ENCODE measurements at places on chromosomes 4 and X.

GRCh38 chr4:77826275-77826674 lies 7.1 kb upstream of the CNOT6L start:
- DNase-seq, result no peak

GRCh38 chr4:109676886-109677285 lies 26.4 kb downstream of the CASP6 start:
- no peak for DNase-seq

- DNase-seq, result no peak
Observed at GRCh38 chr4:2083826-2084160, 24.7 kb downstream of the NAT8L start.

- DNase-seq, result peak; percentile 36
Observed at GRCh38 chr4:81466841-81467671, 4.7 kb downstream of the RASGEF1B start.

DNA sequence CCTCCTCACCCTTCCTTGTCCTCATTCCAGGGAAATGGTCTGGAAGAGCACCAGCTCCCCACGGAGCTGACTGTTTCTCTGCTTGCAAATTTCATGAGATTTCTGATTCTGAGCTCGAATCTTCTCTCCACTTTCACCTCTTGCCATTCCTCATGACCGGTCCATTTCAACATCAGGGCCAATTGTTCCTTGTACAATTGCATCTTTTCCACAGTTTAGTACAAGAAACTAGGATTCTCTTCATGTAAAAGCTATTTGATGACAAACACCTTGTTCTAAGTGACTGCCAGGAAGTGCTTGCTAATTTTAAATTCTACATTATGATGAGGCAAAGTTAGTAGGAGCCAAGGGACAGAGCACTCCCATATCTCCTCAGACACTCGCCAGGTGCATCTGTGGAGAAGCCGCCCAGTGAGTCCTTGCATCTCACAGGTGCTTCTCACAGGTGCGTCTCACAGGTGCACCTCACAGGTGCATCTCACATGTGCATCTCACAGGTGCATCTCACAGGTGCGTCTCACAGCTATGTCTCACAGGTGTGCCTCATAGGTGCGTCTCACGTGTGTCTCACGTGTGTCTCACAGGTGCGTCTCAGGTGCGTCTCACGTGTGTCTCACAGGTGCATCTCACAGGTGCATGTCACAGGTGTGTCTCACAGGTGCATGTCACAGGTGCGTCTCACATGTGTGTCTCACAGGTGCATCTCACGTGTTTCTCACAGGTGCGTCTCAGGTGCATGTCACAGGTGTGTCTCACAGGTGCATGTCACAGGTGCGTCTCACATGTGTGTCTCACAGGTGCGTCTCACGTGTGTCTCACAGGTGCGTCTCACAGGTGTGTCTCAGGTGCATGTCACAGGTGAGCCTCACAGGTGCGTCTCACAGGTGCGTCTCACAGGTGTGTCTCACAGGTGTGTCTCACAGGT lies 3.0 kb upstream of the PDE6B start:
- no peak for DNase-seq

DNA sequence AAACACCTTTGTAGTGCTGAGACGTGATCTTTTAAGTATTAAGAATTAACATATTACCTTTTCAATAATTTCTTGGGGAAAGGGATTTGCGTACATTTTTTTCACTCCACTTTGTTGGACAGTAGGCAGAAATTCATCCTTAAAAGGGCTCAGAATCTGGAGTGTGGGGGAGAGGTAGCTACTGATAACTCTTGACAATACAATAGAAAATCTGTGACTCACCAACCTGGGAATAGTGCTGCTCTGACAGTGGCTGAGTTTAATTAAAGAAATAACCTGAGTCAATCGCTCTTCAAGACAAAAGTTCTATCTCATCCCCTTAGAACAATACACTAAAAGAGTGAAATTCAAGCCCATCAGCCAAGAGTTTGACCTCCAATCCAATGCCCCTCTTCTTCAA lies 60.2 kb downstream of the SLC9A7 start:
- DNase-seq, result no peak

DNA sequence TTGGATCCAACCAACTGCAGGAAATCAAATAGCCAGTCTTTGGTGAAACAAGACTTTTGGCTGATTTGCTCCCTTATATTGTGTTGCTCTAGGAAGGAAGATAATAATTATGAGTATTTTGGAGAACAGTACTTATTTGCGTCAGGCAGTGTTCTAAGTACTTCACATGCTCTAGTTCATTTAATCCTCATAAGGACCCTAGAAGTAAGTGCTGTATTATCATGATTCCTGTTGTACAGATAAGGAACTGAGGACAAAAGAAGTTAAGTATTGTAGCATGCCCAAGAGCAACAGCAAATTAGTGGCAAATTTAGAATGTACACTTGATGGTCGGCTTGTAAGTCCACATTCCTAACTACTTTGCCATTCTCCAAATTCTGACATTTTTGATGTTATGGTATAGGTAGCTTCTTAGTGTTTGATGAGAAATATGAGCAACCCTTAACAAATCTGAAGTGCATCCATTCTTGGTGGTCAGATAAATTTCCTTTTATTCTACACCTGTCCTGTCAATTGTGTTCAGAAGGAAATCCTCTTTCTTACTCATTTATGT lies 72.0 kb downstream of the SPRY1 start:
- no peak for DNase-seq

DNA sequence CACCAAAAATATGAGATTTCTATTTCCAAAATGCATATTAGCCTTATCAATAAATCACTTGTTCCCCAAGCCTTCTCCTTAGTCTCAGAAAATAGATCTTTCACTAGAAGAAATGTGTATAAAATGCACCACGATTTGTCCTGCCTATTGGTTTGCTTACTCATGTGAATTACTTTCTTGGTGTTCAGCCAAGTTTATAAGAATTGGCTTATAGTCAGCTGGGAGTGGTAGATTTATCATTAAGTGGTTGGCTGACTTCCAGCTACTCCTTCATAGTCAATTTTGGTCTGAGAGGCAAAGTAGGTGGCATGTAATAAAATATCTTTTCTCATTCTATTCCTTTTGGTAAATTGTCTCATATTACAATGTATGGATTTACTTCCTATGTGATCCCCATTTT lies 1.3 kb downstream of the SULT1E1 start:
- DNase-seq, result no peak

GRCh38 chr4:185536411-185536709 lies 1.1 kb upstream of the PDLIM3 start:
- DNase-seq, result no peak

DNA sequence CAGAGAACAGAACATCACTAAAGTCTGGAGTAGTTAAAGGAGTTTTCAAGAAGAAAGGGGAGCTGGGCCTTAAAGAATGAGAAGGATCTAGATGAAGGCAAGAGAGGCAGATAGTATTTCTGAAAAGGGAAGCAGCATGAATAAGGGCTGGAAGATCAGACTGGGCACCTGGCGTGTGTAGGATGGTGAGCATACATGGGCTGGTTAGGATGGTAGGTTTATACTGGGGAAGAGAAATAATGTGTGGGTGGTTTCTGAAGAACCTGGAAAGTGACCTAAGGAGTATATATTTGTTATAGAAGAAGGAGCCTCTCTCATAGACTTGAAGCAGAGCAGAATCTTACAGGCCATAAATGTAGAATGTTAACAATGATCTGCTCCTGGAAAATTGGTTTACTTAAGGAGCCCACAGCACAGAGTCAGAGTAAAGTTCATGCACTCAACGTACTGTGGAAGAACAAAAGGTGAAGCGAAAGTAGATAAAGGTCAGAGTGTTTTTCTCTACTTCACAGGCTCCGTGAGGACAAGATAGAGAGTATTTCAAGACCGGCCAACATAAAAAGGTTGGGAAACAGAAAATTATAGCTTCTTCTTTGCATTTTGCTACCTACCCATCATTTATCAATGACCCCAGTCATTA lies 35.8 kb downstream of the MBNL3 start:
- DNase-seq, result no peak

- no peak for DNase-seq
Observed at GRCh38 chrX:19388741-19389140, 45.0 kb downstream of the PDHA1 start.

DNA sequence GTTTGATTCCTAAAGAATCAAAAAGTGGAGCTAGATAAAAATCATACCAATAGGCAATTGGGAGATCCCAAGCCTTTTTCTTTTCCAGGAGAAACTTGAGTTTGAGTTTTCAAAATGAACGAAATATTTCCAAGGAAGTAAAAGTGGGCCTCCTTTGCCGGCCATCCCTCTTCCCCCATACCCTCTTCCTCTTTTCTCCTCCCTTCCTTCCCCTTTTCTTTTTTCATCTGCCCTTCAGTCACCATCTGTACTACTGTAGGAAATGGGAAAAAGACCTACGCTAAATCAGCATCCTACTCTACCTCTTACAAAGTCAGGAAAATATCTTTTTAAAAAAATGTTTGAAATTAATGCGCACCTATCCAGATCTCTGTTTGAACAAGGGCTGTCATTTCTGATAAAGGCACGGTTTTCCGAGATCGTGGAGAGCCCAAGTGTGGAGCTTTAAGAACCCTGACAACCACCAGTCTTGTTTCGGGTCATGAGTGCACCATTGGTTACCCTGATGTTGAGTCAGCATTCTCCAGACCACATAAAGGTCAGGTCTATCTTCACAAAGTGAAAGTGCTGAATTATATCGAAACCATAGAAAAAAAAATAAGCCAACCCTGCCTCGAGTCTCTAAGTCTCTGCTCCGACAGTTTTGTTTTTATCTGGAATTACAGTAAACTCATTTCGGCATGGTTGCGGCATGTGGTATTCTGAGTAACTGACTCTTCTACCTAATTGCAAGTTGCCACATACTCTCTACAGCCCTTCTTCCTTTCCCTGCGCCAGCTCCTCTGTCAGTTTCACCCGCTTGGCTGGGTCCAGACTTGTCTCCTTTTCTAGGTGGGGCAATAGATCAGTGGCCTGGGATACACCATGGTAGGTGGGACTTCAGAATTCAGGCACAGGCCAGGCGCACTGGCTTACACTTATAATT lies 140.2 kb upstream of the KLF3 start:
- DNase-seq, result peak; percentile 75

DNA sequence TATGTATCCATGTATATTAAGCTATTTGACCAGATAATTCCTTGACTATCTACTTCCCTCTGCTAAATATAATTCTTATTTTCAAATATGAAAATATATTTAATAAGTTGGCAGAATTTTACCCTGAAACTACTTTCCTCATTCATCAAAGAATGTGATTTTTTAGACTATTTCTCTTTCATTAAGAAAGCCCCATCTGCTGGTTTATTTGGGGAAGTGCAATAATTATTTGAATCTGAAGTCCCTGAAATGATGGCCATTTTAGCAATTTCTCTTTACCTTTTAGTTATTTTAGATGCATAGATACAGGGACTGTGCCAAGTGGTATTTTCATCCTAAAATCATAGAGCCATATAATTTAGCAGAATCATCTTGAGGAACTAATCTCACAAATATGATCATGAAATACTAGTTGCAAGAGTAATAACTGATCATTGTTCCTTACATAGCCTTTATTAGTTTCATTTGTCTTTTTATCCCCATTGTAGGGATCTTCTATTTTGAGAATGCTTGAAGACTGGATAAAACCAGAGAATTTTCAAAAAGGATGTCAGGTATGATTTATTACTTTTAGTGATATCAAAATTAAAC lies 39.0 kb downstream of the ENPEP start:
- DNase-seq, result no peak

GRCh38 chr4:80090090-80090489 lies 17.1 kb upstream of the ANTXR2 start:
- DNase-seq, result no peak

- no peak for DNase-seq
Observed at GRCh38 chrX:126557151-126557550, 4.5 kb upstream of the DCAF12L1 start.

GRCh38 chr4:24853142-24853541 lies 57.8 kb downstream of the SOD3 start:
- no peak for DNase-seq

DNA sequence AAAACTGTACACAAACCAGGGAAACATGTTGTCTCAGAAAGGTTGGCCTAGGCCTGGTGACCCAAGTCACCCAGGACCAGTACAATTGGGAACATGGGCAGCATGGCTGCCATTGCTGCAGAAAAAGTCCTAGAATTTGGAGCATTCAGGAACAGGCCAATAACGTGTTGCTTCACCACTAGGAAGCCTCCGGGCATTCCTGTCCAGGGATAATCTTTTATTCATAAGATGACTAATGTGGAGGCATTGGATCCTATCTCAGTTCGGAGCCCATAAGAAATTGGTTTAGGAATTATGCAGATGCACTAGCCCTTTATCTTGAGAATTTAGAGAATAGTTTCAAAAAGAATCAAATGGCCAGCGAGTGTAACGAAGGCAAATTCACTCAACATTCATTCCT lies 242.8 kb upstream of the NDST4 start:
- no peak for DNase-seq

- DNase-seq, result no peak
Observed at GRCh38 chr4:7189475-7190277, 2.7 kb upstream of the SORCS2 start.

- no peak for DNase-seq
Observed at GRCh38 chr4:145626623-145626982, 7.4 kb downstream of the MMAA start.

GRCh38 chr4:136651278-136651667 lies 881.0 kb downstream of the PCDH18 start:
- DNase-seq, result no peak

DNA sequence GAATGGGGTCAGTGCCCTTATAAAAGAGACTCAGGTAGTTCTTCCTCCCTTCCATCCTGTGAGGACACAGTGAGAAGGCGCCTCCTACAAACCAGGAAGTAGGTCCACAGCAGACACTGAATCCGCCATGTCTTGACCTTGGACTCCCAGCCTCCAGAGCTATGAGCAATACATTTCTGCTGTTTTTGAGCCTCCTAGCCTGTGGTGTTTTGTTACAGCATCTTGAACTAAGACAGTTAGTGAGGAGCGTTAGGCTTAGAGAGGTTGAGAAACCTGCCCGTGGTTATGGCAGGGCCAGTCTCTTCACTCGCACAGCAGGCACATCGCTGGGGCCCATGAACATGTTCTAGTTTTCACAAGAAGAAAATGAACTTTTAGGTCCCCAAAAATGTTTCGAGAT lies 19.7 kb downstream of the SHROOM2 start:
- DNase-seq, result no peak

DNA sequence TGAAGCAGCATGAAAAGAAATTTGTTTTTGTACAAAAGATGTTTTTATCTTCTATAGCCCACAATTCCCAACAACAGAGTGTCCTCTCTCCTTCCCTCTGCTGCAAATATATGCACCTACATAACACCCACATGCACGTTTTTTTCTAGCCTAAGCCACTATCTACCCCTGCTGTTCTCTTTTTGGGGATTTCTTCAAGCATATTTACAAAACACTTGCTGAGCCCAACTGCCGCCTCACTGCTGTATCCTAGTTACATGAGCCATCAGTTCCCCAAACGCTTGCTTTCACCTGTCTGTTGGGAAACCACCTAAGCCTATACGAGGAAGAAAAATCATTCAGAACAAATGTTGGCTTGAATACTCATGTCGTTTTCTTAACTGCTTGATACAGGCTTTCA lies 127.2 kb downstream of the CHRNA9 start:
- DNase-seq, result no peak

- peak; percentile 14 for DNase-seq
Observed at GRCh38 chrX:24371391-24371972, 11.0 kb downstream of the SUPT20HL1 start.
